ENCODE measurements at places on chromosomes 11 and 22.

DNA sequence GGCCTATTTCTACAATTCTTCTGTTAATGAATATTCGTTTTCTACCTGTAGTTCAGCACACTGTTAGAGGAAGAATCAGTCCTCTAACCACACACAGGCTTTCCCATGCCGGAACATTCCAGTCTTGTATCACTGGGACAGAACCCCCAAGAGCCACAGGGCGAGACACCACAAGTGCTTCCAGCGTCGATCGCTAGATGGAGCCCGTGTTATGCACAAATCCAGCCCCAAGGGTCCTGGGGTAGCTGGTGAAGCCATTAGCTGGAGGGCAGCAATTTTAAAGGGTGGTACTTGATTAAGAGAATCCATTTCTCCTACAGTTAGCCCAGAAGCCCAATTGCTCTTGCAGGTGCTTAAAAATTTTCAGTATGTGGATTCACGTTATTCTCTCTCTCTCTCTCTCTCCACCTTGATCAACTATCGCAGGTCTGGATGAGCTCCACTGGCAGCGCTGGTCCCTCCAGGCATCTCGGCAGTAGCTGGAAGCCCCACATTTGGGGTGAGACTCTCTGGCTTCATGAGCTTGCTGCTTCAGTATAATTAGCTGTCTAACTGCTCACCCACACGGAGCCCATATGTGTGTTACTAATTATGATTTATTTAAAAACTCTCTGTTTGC is 148.2 kb upstream of the SNX19 start:
- peak; percentile 35 for DNase-seq

- DNase-seq, result no peak
Observed at GRCh38 chr11:70675697-70676374, 277.5 kb downstream of the CTTN start.

DNA sequence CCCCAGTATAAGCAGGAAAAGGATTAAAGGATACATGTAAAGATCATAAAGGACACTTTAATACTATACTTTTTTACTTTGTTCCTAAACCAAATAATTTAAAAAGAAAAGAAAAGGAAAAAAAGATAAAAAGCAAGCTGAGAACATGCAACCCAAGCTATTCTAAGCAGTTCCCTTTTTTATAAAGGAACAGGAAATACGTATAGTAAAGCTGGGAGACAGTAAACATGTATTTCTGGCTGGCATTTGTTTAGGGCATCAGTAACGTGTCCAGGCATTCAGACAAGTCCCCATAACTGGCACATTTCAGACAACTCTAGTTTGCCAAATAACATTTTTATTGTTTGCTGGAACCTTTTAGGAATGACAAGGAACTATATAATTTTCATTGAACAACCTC is 24.9 kb downstream of the BCO2 start:
- no peak for DNase-seq

- DNase-seq, result no peak
Observed at GRCh38 chr11:65897020-65897471, 3.1 kb downstream of the FOSL1 start.

GRCh38 chr11:75421035-75421602 is 11.9 kb downstream of the KLHL35 start:
- DNase-seq, result no peak

GRCh38 chr11:62512961-62513360 is 33.6 kb downstream of the AHNAK start:
- no peak for DNase-seq

- DNase-seq, result no peak
Observed at GRCh38 chr22:17587629-17588028, 24.3 kb downstream of the SLC25A18 start.

DNA sequence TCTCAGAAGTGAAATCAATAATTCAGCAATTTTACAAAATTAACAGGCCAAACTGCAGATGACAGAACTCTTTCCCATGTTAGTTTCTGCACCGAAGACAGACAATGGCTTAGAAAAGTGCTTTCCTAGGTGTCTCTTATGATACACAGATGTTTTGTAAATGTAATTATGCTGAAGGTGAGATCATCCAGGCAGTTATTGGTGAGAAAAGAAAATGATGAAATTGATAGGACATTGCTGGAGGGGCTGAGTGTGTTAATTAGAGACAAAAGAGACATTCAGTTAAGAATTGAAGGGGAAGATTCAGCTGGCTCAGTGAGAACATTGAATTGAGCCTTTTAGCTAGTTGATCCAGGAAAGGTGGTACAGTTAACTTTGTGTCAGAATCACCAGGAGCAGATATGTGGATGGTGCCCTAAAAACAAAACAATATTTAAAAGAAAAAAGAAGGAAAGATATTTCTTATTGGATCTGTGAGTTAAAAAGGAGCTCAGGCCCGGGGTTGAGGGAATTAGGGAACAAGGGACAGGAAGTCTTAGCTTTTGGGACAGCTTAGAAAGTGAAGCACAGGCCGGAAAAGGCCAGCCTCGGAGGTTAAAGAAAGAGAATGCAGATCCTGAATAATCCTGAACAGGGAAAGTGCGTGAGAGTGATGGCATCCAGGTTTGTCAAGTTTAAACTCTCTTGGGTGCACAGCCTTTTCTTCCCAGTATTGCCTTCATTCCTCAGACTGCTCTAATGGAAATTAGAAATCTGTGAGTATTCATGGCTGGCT is 16.9 kb downstream of the ARHGAP42 start:
- DNase-seq, result no peak

GRCh38 chr11:60085909-60086308 is 2.6 kb upstream of the MS4A2 start:
- DNase-seq, result no peak

GRCh38 chr22:23060612-23061400 is 9.5 kb upstream of the GNAZ start:
- DNase-seq, result no peak

DNA sequence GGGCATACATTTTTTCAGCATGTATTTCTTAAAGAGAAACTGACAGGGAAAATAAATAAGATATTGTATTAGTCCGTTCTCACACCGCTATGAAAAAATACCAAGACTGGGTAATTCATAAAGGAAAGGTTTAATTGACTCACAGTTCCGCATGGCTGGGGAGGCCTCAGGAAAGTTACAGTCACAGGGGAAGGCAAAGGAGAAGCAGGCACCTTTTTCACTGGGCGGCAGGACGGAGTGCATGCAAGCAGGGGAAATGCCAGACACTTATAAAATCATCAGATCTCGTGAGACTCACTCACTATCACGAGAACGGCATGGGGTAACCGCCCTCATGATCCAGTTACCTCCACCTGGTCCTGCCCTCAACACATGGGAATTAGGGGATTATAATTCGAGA is 44.2 kb downstream of the PPFIA1 start:
- DNase-seq, result peak; percentile 56

- DNase-seq, result no peak
Observed at GRCh38 chr11:122159173-122159721, 43.2 kb upstream of the BLID start.

GRCh38 chr22:23213581-23214334 is 33.4 kb downstream of the BCR start:
- DNase-seq, result no peak

DNA sequence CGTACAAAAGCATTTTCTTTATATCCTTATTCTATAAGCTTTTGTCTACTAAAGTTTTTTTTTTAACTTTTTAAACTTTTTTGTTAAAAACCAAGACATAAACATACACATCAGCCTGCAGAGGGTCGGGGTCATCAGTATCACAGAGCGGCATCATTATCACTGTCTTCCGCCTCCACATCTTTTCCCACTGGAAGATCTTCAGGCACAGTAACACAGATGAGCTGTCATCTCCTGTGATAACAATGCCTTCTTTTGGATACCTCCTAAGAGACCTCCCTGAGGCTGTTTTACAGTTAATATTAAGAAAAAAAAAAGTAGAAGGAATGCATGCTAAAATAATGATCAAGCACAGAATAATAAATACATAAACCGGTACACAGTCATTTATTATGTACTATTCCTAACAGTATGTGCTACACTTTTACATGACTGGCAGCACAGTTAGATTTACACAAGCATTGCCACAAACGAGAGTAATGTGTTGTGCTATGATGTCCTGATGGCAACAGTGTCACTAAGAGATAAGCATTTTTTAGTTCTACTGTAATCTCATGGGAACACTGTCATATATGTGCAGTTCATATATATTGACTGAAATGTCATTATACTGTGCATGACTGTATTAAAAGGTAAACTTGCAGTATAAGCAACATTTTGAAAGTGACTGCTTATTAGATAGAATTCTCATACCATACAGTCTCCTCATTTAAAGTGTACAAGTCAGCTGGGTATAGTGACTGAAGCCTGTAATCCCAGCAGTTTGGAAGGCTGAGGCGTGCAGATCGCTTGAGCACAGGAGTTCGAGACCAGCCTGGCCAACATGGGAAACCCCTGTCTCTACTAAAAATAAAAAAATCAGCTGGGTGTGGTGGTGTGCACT is 58.6 kb downstream of the KDM2A start:
- no peak for DNase-seq

GRCh38 chr11:59187587-59187986 is 15.7 kb downstream of the DTX4 start:
- DNase-seq, result no peak

DNA sequence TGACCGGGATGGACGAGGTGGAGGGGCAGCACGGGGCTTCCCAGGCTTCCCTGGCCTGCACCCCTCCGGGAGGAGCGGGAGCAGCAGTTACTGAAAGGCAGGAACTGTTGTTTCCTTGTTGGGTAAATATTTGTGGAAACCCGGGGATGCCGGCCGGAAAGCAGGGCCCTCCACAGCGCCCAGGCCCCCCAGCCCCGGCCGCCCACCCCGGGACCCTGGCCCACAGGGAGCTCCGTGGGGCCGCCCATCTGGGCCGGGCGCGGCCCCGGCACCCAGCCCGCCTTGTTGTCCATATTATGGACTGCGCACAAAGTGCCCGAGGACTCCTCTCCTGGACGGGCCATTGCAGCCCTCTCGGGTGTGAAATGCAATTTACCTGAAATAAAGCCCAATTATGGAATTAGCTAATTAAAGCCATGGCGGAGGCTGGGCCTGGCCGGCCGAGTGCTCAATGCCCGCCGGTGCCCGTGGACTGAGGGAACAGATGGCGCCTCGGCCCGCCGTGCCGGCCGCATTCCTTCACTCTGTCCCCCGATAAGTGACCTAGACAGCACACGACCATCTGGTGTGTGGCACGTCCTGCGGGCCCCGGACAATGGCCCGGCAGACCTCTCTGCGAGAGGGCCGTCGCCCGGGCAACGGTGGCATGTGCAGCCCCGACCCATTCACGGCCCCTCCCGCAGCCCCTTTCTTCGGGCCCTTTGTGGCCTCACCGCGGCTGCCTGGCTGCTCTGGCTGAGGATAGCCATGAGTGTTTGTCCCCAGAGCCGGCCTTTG is 35.4 kb downstream of the CDKN1C start:
- DNase-seq, result no peak

DNA sequence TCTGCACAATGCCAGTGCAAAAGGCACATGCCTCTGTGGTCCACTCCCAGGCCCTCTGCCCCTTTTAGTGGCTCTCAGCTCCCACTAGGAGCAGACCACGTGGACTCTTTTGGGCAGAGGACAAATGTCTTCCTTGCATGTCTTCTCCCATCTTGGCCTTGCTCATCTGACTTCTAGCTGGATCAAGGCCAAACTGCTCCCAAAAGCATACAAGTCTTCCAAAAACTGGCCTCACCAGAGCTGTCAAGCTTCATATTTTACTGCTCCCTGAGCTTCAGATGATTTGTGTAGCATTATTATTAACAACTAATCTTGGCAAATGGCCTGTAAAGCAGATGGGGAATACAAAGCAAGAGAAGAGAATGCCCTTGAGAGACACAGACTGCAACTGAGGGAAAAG is 6.9 kb downstream of the SMPD1 start:
- DNase-seq, result no peak

DNA sequence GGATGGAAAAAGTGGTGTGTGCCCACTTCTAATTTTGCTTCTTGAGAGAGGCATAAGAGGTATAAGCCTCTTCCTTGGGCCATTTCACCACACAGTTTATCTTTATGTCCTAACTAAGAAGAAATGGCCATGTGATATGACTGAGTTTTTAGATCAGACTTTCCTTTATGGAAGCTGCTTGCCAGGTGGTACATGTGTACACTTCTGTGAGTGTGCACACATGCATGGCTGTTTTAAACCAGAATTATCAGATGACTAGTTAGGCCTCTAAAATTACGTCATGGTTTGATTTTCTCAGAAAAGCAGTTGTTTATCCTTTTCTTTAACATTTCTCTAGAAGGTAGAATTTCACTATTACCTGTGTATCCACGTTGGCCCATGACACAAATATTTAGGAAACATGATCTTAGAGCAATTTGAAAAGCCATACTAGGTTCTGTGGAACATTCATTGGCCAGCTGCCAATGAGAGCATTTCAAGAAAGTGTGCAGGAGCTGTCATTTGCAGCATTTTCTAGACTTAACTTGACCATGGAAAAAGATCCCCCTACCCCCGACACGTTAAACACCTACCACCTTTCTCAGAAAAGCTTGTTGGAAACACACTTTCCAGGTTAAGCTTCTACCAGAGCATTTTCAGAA is 109.2 kb upstream of the GAL start:
- no peak for DNase-seq

DNA sequence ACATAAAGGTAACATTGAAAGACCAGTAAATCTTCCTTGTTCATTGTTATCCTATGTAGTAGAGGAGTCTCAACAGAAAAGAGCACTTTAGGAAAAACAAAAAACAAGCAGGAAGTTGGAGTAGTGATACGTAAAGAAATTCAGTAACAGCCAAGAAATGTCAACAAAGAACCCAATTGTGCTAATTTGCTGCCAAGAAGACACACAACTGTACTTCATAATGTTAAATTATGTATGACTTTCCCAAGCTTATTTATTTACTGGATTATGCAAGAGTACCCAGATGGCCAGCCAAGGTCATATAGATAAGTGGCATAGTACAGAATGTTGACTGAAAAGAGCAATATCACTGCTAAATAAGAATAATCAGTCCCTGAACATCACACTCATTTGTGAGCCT is 264.7 kb upstream of the CCDC179 start:
- no peak for DNase-seq

- DNase-seq, result peak; percentile 65
Observed at GRCh38 chr11:47152953-47153950, 23.4 kb downstream of the ARFGAP2 start.

GRCh38 chr11:68912254-68912653 is 8.6 kb downstream of the IGHMBP2 start:
- DNase-seq, result no peak

DNA sequence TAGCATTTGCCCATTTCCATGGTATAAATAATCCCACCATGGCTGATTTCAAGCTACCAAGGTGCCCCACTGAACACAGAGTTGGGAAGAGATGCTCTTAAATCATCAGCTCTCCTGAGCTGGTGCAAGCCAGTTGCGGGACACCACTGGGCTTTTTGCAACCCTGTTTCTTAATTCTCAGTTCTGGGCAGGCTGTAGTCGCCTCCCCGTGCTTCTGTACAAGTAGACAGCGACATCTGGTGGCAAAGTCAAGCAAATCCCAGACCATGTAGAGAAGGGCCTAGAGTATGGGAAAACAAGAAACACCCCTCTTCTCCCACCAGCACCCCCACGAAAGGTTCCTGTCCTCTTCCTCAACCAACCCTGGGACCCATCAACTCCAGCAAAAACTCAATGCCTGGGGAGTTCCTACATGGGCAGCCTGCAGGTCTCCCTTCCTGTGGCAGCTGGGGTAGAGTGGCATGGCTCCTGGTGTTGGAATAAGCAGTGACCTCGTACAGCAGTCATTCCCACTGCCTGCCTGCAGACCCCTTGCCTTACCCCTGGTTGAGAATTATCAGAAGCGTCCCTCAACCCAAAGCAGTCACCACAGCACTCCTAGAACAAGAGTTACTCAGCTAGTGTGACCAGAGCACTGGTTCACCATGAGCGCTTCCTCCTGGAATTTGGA is 68.4 kb downstream of the IGLL5 start:
- DNase-seq, result peak; percentile 77

GRCh38 chr11:11848891-11849746 is 7.3 kb downstream of the USP47 start:
- DNase-seq, result peak; percentile 83

- DNase-seq, result no peak
Observed at GRCh38 chr11:8685306-8685705, 2.7 kb downstream of the RPL27A start.
